SK-N-DZ (cell line): ENCODE measurements at places on chromosomes 1 and 21.

DNA sequence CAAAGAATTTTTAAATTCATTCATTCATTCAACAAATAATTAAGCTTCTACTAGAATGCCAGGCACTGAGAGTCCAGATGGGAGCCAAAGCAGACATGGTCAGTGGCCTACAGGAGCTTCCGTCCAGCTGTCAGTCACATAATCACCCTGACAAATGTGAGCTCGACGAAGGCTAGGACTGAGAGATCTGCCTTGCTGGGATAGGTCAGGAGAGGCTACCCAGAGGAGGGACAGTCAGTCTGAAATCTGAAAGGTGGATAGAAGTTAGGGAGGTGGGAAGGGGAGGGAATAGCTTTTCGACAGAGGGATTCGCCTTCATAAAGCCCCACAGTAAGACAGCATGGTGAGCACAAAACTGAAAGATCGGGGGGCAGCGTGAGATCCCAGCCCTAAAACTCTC, 8.3 kb downstream of the EPHX1 start:
- no peak for DNase-seq

DNA sequence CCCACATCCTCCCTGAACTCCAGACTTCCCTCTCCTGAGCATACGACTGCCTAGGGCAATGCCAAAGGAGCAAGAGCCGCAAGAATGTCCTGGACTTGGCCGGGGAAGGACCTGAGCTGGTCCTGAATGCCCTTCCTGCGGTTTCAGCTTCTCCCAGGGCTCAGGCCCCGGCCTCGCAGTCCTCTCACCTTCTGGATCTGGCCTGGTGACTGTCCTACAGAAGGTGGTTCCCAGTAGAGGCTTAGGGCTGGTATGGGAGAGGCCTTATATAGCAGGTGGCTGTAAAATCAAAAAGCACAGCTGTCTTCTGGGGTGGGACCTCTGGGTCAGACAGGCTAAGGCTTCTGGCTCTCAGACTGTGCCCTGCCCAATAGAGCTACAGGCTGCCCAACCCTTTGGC, at the start of gene LYPD8:
Gene LYPD8 (minus strand): TSS at position 243 of the 400 bp plus-strand sequence. CDS start 4,678 bp downstream, outside the sequence.
- no peak for DNase-seq

DNA sequence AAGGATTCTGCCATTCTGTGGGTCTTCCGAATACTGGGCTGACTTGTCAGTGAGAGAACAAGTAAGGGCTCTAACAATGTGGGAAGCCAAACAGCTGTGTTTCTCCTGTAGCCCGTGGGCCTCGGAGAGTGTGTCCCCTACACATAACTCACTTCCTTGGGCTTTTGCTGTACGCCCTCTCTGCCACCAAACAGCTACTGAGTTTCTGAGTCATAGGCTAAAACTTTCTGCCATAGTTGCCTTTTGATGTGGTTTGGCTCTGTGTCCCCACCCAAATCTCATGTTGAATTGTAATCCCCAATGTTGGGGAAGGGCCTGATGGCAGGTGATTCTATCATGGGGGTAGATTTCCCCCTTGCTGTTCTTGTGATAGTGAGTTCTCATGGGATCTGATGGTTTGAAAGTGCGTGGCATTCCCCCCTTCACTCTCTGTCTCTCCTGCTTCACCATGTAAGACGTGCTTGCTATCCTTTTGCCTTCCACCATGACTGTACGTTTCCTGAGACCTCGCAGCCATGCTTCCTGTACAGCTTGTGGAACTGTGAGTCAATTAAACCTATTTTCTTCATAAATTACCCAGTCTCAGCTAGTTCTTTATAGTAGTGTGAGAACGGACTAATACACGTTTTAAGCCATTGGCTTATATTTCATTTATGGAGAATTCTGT, 194.8 kb upstream of the HMCN1 start:
- no peak for DNase-seq

DNA sequence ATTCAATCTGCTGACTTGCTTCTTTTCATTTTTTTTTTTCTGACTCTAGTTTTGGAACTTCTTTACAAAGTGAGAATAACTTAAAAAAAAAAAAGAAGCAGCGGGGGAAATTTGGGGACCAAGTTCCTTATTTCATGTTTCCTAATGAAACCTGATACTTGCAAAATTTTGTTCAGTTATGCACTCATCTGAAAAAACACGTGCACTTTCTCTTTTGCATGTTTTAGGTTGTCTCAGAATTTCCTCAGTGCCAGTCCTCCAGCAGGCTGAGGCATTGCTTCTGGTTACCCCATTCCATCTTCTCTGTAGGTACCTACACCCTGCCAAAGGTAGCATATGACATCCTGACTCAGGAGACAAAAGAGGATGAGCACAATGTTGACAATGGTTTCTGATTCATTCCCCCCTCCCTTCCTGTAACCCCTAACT, 299.7 kb downstream of the GRIK1 start:
- no peak for DNase-seq
